ENCODE measurements at places on chromosomes 13 and 19. TPM values are rescaled to one million over a fixed set of nuclear protein-coding genes. Genes with fewer than 3 reads are reported as not detected.
A peak's percentile ranks its signal among the peaks of the same experiment; 100 is the strongest.

DNA sequence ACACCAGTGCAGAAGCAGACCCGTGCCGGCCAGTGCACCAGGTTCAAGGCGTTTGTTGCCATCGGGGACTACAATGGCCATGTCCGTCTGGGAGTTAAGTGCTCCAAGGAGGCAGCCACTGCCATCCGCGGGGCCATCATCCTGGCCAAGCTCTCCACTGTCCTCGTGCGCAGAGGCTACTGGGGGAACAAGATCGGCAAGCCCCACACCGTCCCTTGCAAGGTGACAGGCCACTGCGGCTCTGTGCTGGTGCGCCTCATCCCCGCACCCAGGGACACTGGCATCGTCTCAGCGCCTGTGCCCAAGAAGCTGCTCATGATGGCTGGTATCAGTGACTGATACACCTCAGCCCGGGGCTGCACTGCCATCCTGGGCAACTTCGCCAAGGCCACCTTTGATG is 10.1 kb downstream of the ZNF44 start:
- no peak overlapping the region for H3K4me3 ChIP-seq
- peaks cover 9% of the 10 kb centered on the region for H3K36me3 ChIP-seq
- H3K27ac ChIP-seq = no peak overlapping the region

GRCh38 chr19:39817888-39818561 is 15.9 kb downstream of the DYRK1B start:
- H3K27ac ChIP-seq = no peak overlapping the region
- no peak for DNase-seq
- H3K4me1 ChIP-seq = 0 out of 2 replicates have a peak, but pooled peaks cover 3% of the 10 kb centered on the region
- H3K27me3 ChIP-seq = no peaks in the 10 kb centered on the region

DNA sequence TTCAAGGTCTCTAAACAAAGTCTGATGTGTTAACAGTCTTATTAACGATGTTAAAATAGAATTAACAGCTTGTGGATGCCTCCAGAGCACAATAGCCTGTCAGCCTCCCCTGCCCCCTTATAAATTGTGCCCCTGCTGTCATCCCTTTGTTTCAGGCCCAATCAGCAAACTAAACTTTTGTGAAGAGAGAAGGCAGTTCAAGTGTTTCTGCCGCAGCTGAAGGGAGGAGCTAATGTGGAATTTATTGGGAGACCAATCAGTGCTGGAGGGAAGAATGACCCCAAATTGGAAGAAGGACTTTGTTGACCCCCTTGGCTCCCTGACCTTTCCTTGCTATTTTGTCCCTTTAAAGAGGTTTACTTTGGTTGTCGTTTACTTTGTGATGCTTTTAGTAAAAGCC is 160.5 kb downstream of the TM9SF2 start:
- H3K4me1 ChIP-seq = peaks cover 81% of the 10 kb centered on the region
- no peaks in the 10 kb centered on the region for H3K36me3 ChIP-seq
- H3K27ac ChIP-seq = peak overlapping the region; percentile 98

The INSL3 gene
- 0.79 TPM for total RNA-seq

The C19orf67 gene
- 0.35 TPM for total RNA-seq

The ATXN8OS gene
- total RNA-seq = not detected

- H3K36me3 ChIP-seq = no peaks in the 10 kb centered on the region
- DNase-seq = no peak
- no peak overlapping the region for H3K27ac ChIP-seq
- H3K4me1 ChIP-seq = peaks cover 51% of the 10 kb centered on the region
- H3K27me3 ChIP-seq = no peaks in the 10 kb centered on the region
Observed at GRCh38 chr19:49398931-49399330, 10.9 kb downstream of the KASH5 start.

DNA sequence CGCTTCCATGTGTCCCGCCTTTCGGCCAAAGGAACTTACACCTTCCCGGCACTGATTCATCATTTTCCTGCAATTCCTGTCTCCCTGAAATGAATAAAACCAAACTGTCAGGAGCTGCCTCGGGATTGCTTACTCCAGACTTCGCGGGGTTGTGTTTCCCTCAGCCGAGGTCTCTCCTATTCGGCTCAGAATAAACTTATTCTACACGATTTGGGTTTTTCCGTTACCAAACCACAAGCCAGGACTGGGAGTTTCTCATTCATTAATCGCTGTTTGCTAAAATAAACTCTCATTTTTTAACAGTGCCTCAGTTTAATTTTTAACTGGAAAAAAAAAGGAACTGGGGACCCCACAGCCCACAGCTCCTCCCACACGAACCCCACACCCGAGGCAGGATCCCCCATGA is 667 bp downstream of the ZNF878 start:
- H3K27ac ChIP-seq = peak overlapping the region; percentile 88
- peaks cover 2% of the 10 kb centered on the region for H3K27me3 ChIP-seq
- H3K4me3 ChIP-seq = peak overlapping the region; percentile 91
- no peak for DNase-seq
- peaks cover 33% of the 10 kb centered on the region for H3K36me3 ChIP-seq

- DNase-seq = no peak
- H3K4me3 ChIP-seq = no peak overlapping the region
- H3K27me3 ChIP-seq = no peaks in the 10 kb centered on the region
Observed at GRCh38 chr19:34263745-34264237, 9.4 kb downstream of the GARRE1 start.

GRCh38 chr19:58097781-58098681 is at the start of gene ZSCAN18:
Gene ZSCAN18 (minus strand): TSS chr19:58098231. CDS start chr19:58090267, 7,964 bp downstream.
- peak within 1 kb of the TSS; percentile 73 for H3K4me3 ChIP-seq
- 0 out of 2 replicates have a peak, but pooled peaks cover 3% of the 10 kb centered on the region for H3K36me3 ChIP-seq
- H3K27ac ChIP-seq = peak within 1 kb of the TSS; percentile 100
- no peaks in the 10 kb centered on the region for H3K27me3 ChIP-seq

- H3K27ac ChIP-seq = no peak overlapping the region
- no peak for DNase-seq
- no peak overlapping the region for H3K4me3 ChIP-seq
- H3K27me3 ChIP-seq = peaks cover 20% of the 10 kb centered on the region
Observed at GRCh38 chr19:42185277-42185676, 32.2 kb downstream of the DEDD2 start.

The ZNF701 gene
- 40.3 TPM for total RNA-seq

GRCh38 chr13:50679321-50679720 is 164.2 kb downstream of the DLEU7 start:
- no peak overlapping the region for H3K4me3 ChIP-seq
- DNase-seq = no peak
- peaks cover 7% of the 10 kb centered on the region for H3K4me1 ChIP-seq
- peaks cover 6% of the 10 kb centered on the region for H3K36me3 ChIP-seq

Measured in WTC11 (cell line).